ENCODE measurements at places on chromosomes 3 and 15.

GRCh38 chr3:138362538-138362937 lies 14.2 kb downstream of the MRAS start:
- no peak for DNase-seq

GRCh38 chr15:72740219-72740618 lies 43.3 kb downstream of the ADPGK start:
- DNase-seq, result no peak

DNA sequence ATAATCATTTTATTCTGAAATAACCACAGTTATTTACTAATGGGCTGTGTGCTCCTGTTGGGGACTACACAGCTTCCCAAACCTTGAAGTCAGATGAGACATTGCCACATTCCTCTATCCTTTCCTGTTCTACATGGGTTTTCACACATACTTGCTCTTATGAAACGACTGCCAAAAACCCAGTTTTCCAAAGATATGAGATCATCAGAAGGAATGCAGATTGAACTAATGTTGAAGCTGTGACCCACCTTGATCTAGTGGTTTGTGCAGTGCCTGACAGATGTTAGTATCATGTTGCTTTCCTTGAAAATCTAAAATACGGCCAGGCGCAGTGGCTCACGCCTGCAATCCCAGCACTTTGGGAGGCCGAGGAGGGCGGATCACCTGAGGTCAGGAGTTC lies 144.6 kb downstream of the VGLL4 start:
- DNase-seq, result no peak

- no peak for DNase-seq
Observed at GRCh38 chr15:83283813-83284558, 478 bp downstream of the BNC1 start.

DNA sequence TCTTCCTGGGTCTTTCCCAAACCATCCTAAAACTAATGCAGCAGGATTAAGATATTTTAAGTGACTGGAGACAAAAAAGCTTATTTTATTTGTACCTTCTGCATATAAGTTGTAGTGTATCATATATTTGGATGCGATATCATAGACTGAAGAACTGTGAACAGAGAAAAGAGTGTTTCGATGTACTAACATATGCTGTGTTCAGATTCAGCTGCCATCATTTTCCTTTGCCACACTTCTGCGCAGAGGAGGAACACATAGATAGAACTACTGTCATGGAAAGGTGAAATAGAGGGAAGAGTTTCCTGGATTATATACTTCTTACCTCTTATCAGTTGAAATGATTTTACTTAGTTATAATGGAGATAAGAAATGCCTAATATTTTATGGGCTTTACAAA lies 95.5 kb upstream of the CNTN3 start:
- no peak for DNase-seq

Measured in stimulated activated CD8-positive, alpha-beta memory T cell treated with anti-CD3 and anti-CD28 coated beads, Interleukin-7, amount 100 ng/mL, for 1 hour (primary cell).